ENCODE measurements at places on chromosomes 4 and X. TPM values are rescaled to one million over a fixed set of nuclear protein-coding genes. Genes with fewer than 3 reads are reported as not detected.

DNA sequence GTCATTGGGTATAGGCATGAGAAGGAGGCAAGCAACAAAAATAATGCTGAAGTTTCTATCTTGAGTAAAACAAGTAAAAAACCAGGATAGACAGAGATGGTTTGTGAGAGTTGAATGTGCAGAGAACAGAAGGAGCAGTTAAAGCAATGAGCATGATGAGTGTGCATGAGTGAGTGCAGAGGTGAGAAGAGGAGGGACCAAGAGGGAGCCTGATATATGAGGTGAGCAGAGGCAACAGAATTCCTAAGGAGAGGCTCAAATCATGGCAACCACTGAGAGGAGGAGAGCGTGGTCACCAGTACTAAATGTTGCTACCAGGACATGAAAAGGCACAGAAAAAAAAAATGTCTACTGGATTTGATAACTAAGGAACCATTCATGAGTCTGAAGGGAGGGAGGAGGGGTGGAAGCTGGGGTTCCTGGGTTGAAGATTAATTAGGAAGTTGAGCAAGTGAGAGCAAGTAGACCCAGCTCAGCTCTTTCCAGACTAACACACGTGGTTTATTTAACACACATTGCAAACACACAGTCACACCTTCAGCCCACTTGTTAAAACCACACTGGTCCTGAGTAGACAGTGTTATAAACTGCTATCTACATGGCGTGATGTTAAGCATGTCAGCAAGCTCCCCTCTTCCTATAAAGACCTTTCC lies 69.0 kb upstream of the IQCM start:
- H3K4me1 ChIP-seq = no peaks in the 10 kb centered on the region
- H3K36me3 ChIP-seq = no peaks in the 10 kb centered on the region
- H3K27me3 ChIP-seq = no peaks in the 10 kb centered on the region
- no peak overlapping the region for H3K4me3 ChIP-seq

- peak; percentile 47 for DNase-seq
- H3K27me3 ChIP-seq = no peaks in the 10 kb centered on the region
- no peak overlapping the region for H3K27ac ChIP-seq
- peaks cover 11% of the 10 kb centered on the region for H3K36me3 ChIP-seq
- peak overlapping the region; percentile 77 for H3K4me3 ChIP-seq
Measured at GRCh38 chr4:2818351-2818939, 25.2 kb upstream of the ADD1 start.

GPM6B gene
- total RNA-seq = 73.9 TPM

ZNF732 gene
- total RNA-seq = 13.4 TPM

DNA sequence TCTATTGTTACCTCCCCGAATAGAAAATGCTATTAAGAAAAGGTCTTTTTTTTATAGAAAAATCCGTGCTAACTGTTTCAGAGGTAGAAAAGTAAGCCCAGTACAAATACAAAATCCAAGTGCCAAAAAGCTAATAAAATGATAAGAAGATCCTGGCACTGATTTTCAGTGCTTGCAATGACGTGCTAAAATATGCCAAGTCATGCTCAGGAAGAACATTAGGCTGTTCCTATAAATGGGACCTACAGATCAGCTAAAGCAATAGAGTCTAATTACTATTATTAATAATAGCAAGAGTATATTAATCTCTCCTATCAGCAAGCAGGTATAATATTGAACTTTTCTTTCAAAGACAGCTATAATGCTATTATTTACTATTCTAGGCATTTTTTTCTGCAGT lies 305.8 kb downstream of the PPARGC1A start:
- H3K27me3 ChIP-seq = no peaks in the 10 kb centered on the region
- H3K4me1 ChIP-seq = peaks cover 3% of the 10 kb centered on the region
- no peak overlapping the region for H3K27ac ChIP-seq
- no peak overlapping the region for H3K4me3 ChIP-seq
- DNase-seq = no peak

- H3K4me1 ChIP-seq = no peaks in the 10 kb centered on the region
- no peak overlapping the region for H3K4me3 ChIP-seq
- H3K27ac ChIP-seq = no peak overlapping the region
- H3K36me3 ChIP-seq = no peaks in the 10 kb centered on the region
Measured at GRCh38 chr4:140579278-140579677, 10.5 kb upstream of the UCP1 start.

DNA sequence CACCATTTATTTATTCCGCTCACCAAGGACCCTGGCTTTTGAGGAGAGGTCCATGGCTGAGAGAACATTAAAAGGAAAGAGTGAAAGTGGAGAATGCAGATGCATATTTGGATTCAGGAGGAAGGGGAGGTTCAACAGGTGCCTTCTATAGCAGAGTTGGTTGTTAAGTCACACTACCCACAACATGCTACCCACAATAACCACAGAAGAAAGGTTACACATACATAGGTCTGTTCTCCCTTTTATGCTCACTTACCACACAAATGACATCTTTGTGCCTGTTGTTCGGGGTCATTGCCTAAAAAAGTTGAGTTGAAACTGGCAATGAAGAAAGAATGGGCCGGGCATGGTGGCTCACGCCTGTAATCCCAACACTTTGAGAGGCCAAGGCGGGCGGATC lies 587.4 kb downstream of the RPA4 start:
- H3K27ac ChIP-seq = no peak overlapping the region
- no peaks in the 10 kb centered on the region for H3K4me1 ChIP-seq
- no peaks in the 10 kb centered on the region for H3K27me3 ChIP-seq
- no peak for DNase-seq

GRCh38 chr4:143188136-143189088 lies 3.7 kb downstream of the USP38 start:
- H3K27me3 ChIP-seq = no peaks in the 10 kb centered on the region
- no peak for DNase-seq
- H3K36me3 ChIP-seq = peaks cover 45% of the 10 kb centered on the region
- H3K27ac ChIP-seq = no peak overlapping the region

DNA sequence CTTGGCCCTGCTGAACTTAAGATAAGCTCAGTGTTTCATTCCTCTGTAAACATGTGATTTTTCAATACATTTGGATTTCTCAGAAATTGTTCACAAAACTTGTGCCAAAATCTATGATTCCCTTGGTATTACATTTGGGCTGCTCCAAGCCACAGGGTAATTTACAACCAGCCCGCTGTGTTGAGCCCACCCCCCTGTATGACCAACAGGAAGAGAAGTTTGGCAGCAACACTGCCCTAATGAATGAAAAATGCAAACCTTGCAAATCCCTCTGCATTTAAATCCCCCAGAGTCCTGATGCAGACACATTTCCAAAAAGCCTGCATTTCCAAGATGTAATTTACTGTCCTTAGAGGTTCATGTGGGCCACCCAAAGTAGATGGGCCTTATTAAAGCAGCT lies 34.1 kb upstream of the GAB1 start:
- no peak for DNase-seq
- H3K36me3 ChIP-seq = no peaks in the 10 kb centered on the region
- no peak overlapping the region for H3K27ac ChIP-seq
- no peak overlapping the region for H3K4me3 ChIP-seq
